ENCODE measurements at places on chromosomes 7 and 10. TPM values are rescaled to one million over a fixed set of nuclear protein-coding genes. Genes with fewer than 3 reads are reported as not detected.

CRYGN gene
- polyA plus RNA-seq: 0.08 TPM

RPS24 gene
- polyA plus RNA-seq: 3,548 TPM

GLI3 gene
- polyA plus RNA-seq: 0.54 TPM

TMEM243 gene
- polyA plus RNA-seq: 23.1 TPM

NPC1L1 gene
- 3.4 TPM for polyA plus RNA-seq

ADAMTS14 gene
- polyA plus RNA-seq: 0.34 TPM

SEC61G gene
- polyA plus RNA-seq: 275 TPM

ERV3-1 gene
- 4.2 TPM for polyA plus RNA-seq

RAB19 gene
- polyA plus RNA-seq: 1.5 TPM

NEUROG3 gene
- not detected for polyA plus RNA-seq

NEURL1 gene
- 69.9 TPM for polyA plus RNA-seq

CHAT gene
- polyA plus RNA-seq: not detected

GHRHR gene
- 0.47 TPM for polyA plus RNA-seq

CD36 gene
- 15.2 TPM for polyA plus RNA-seq

PHYH gene
- 32.0 TPM for polyA plus RNA-seq

MKLN1 gene
- polyA plus RNA-seq: 7.0 TPM

PNLIP gene
- polyA plus RNA-seq: 4,189 TPM

RFC2 gene
- 8.1 TPM for polyA plus RNA-seq

NUDT1 gene
- polyA plus RNA-seq: 7.2 TPM

SPDYE2B gene
- polyA plus RNA-seq: not detected

SLC18A3 gene
- not detected for polyA plus RNA-seq

SEMA4G gene
- 33.8 TPM for polyA plus RNA-seq

ANKRD61 gene
- polyA plus RNA-seq: not detected

ADRB1 gene
- 0.49 TPM for polyA plus RNA-seq

PRLHR gene
- polyA plus RNA-seq: 0.80 TPM

TMEM196 gene
- 5.2 TPM for polyA plus RNA-seq

ZCCHC24 gene
- 6.6 TPM for polyA plus RNA-seq

GIMAP8 gene
- polyA plus RNA-seq: 3.1 TPM

MMP21 gene
- polyA plus RNA-seq: 0.35 TPM

EXOSC1 gene
- polyA plus RNA-seq: 27.6 TPM

GNGT1 gene
- not detected for polyA plus RNA-seq

MTG1 gene
- polyA plus RNA-seq: 62.9 TPM
